RWPE1 (cell line): ENCODE measurements at places on chromosomes 1 and 21.
A peak's percentile ranks its signal among the peaks of the same experiment; 100 is the strongest.

GRCh38 chr1:195113471-195113870 is 1494.8 kb downstream of the KCNT2 start:
- DNase-seq, result no peak

DNA sequence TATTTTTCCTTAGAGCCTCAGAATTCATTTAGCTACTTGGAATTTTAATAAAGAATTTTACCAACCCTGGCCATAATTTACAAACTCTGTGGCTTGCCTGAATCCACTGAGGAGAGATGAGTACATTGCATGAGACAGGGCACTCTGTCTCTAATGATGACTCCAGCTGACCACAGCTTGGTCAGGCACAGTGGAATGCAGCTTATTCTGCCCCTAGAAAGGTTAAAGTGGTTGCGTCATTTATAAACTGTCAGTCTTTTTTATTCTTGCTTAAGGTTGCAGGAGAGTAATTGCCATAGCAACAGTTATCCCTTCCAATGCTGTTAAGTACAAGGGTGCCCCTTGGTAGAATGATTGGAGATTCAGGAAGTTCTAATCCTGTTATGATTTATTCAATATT is 28.3 kb downstream of the PDE4B start:
- DNase-seq, result no peak

- peak; percentile 95 for DNase-seq
Measured at GRCh38 chr1:204443871-204444581, 32.4 kb upstream of the PPP1R15B start.

GRCh38 chr1:186993996-186994395 is 165.2 kb downstream of the PLA2G4A start:
- no peak for DNase-seq

DNA sequence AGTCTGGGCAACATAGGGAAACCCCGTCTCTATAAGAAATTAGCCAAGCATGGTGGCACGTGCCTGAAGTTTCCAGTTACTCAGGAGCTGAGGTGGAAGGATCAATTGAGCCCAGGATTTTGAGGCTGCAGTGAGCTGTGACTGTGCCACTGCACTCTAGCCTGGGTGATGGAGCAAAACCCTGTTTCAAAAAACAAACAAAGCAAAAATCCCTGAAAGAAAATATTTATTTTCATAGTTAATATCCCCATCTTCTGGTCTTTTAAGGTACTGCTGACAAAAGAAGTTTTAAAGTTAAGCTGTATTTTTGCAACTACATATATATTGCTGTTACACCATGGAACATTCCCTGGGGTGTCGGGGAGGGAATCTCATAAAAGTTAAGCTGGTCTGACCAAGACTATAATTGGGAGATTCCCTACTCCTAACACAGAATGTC is 26.0 kb downstream of the VAMP4 start:
- DNase-seq, result no peak

DNA sequence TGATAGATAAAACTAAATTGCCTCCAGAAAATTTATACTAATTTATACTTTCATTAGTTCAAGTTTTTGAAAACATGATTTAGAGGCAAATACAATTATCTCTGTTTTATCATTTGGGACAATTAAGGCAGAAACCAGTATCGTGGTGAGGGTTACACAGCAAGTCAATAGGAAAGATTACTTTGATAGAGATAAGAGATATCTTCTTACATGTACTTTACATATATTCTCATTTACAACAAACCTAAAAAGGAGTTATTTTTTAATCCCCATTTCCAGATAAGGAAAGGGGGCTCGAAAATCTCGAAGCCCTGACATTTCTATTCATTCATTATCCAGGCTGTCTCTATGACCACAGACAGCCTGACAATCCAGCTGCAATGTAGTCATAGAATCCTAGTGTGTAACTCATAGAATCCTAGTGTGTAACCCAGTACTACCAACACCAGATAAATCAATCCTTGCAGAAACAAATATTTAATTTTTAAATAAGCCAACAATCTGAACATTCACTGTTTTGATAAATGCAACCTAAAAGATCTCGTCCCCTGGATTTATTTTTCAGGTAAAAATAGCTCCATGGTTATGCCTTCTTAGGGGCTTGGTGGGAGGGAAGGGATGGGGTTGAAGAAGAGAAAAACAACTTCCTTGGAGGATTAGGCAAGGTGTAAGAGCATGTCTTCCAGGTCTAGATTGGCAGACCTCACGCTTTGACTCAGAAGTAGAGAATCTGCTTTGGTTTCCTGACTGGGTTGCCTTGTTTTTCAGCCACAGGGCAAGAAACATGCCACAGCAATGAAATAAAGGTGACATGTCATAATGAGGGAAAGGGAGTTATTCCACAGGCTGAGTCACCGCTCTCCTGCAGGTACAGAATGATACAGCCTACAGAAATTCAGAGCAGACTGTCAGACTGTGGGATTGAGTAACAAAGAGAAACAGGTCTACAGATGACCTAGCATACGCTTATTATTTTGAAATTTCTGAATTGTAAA is 45.6 kb downstream of the IRF2BP2 start:
- peak; percentile 95 for DNase-seq

- DNase-seq, result no peak
Measured at GRCh38 chr1:243465081-243465480, 209.2 kb downstream of the SDCCAG8 start.

- DNase-seq, result peak; percentile 99
Measured at GRCh38 chr1:84690397-84691121, at the start of gene SSX2IP. TSS of gene SSX2IP (minus strand) at chr1:84690461. CDS start at chr1:84671219, 19,242 bp downstream.

- DNase-seq, result no peak
Measured at GRCh38 chr1:94755675-94756074, 64.5 kb upstream of the SLC44A3 start.

GRCh38 chr1:18644973-18645746 is 14.5 kb downstream of the PAX7 start:
- DNase-seq, result no peak
